ENCODE measurements at places on chromosomes 12 and 14. TPM values are rescaled to one million over a fixed set of nuclear protein-coding genes. Genes with fewer than 3 reads are reported as not detected.

The PTPRO gene
- 2.9 TPM for total RNA-seq

DNA sequence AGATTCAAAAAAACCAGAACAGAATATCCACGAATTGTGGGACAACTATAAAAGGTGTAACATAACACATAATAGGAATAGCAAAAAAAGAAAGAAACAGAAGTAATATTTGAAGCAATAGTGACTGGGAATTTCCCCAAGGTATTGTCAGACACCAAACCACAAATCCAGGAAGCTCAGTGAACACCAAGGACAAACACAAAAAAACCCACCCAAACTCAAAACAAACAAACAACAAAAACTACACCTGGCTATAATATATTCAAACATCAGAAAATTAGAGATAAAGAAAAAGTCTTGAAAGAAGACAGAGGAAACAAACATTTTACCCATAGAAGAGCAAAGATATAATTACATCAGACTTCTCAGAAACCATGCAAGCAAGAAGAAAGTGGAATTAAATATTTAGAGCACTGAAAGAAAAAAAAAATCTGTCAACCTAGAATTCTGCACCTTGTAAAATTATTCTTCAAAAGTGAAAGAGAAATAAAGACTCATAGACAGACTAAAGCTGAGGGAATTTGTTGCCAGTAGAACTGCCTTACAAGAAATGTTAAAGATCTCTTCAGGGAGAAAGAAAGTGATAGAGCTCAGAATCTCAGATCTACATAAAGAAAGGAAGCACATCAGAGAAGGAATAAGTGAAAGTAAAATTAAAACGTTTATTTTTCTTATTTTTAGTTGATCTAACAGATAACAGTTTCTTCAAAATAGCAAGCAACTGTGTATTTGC, 12.1 kb upstream of the HMGA2 start:
- no peak for DNase-seq

The POTEG gene
- total RNA-seq = not detected

The CYP46A1 gene
- total RNA-seq = 6.9 TPM

- DNase-seq = no peak
Measured at GRCh38 chr12:63042646-63043045, 107.7 kb upstream of the PPM1H start.

The DNAJC22 gene
- 1.2 TPM for total RNA-seq

DNA sequence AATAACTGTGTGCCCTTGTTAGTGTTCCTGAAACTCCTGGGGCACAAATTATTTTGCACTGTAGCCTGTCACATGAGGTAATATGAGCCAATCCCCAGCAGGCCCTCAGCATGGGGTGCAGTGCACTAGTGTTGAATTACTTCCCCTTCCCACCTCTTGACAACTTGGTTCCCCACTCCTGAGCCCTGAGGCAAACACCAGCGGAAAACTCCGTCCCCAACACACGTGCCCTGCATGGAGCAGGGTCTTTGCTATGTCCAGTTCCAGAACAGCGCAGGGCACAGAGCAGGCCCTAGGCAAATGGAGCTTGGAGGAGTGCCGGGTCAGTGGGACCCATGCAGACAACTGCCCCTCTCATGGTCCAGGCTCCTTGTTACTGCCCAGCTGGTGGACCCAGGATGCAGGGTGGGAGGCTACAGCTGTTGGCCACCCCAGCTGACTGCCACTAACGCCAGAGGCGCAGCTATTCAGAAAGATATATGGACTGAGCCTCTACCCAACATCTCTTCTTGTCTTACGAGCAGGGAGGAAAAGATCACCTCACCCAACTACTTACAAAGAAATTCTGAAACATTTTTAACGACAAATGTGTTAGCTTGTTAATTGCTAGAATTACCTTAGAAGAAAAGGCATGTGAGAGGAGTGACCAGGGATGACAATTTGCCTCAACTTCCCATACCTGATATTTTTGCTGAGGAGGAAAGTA, 71.6 kb downstream of the NT5DC3 start:
- no peak for DNase-seq

The FOXN4 gene
- not detected for total RNA-seq

The TMEM132D gene
- not detected for total RNA-seq

DNA sequence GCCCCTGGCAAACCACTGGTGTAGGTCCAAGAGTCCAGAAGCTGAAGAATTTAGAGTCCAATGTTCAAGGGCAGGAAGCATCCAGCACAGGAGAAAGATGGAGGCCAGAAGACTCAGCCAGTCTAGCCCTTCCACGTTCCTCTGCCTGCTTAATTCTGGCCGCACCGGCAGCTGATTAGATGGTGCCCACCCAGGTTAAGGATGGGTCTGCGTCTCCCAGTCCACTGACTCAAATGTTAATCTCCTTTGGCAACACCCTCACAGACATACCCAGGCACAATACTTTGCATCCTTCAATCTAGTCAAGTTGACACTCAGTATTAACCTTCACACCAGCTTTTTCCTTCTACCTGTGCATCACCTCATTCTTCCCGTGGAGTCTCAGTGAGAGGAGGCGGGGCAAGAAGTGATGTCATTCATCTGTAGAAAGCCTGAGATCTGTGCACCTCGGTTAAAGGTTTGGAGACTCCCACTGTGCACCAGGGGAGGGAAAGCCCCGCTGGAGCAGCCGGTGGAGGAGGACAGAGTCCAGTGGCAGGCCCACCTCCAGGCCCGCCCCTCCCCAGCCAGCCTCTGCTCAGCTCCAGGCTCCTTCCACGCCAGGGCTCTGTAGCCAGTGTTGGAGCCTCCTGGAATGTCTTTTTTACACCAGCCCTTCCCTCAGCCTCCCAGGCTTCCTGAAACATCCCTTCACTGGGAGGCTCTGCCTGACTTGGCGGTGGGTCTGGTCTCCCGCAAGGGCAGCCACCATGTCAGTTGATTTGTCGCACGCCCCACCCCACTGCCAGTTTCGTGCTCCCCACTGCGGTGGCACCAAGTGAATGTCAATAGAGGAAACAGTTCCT, 80.1 kb upstream of the DYNC1H1 start:
- no peak for DNase-seq

GRCh38 chr12:90460681-90461080, 494.3 kb downstream of the CCER1 start:
- DNase-seq = no peak

DNA sequence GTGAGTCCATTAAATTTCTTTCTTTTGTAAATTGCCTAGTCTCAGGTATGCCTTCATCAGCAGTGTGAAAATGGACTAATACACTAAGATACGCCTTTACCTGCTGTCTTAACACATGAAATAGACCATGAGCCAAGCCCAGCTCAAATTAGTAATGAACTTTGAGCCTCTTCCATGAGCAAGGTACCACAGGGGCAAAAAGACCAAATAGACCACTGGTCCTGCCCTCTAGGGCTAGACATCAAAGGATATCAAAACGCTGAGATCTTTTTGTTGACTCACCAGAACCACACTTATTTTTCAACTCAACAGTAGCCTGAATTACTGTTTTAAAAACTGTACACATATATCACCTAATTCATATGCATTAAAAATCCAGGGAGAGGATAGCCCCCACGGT, 137.5 kb upstream of the NOS1 start:
- no peak for DNase-seq

DNA sequence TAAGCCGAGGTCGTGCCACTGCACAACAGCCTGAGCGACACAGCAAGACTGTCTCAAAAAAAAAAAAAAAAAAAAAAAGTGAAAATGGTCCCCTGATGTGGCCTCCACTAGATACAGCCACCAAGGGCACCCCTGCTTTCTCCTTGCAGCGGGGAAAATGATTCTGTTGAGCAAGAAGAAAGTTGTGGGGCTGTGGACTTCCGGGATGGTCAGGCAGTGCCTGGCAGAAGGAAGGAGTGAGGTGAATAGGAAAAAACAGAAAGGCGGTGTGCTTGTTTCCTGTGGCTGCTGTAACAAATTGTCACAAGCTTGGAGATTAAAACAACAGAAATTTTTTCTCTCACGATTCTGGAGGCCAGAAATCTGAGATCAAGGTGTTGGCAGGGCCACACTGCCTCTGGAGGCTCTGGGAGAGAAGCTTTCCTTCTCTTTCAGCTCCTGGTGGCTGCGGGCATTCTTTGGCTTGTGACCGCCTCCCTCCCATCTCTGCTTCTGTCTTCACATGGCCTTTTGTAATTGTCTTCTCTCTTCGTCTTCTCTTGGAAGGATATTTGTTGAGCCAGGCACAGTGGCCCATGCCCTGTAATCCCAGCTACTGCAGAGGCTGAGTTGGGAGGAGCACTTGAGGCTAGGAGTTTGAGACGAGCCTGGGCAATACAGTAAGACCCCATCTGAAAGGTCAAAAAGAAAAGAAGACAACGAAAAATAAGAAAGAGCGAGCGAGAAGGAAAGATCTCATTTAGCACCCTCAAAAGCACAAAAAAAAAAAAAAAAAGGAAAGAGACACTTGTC, 116.6 kb upstream of the MED13L start:
- no peak for DNase-seq

The PMEL gene
- 0.67 TPM for total RNA-seq

DNA sequence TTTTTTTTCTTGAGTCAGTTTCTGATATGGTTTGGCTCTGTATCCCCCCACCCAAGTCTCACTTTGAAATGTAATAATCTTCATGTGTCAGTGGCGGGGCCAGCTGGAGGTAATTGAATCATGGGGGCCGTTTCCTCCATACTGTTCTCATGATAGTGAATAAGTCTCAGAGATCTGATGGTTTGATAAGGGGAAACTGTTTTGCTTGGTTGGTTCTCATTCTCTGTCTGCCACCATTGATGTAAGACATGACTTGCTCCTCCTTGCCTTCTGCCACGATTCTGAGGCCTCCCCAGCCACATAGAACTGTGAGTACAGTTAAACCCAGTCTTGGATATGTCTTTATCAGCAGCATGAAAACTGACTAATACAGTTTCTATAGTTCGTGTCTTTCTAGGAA, 42.9 kb downstream of the WNK1 start:
- DNase-seq = no peak

DNA sequence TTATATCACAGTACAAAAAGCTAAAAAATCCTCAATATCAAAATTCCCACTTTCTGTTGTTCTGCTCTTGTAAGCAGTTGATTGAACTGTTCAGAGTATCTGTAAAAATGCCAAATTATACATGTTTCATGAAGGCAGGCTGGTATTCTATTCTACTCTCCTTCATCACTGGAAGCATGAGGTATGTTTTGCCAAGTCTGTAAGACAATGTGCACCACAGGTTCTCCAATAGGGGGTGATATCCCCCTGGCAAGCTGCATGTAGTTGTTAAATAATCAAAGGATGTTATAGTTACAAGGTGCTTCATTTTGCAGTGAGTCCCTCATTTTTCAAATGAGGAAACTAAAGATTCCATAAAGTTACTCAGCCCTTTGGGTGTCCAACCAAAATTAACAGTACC, 15.1 kb upstream of the NEK9 start:
- no peak for DNase-seq

The MYO1H gene
- total RNA-seq = 0.16 TPM

The KCNA5 gene
- total RNA-seq = 166 TPM

The KRT74 gene
- 2.9 TPM for total RNA-seq

DNA sequence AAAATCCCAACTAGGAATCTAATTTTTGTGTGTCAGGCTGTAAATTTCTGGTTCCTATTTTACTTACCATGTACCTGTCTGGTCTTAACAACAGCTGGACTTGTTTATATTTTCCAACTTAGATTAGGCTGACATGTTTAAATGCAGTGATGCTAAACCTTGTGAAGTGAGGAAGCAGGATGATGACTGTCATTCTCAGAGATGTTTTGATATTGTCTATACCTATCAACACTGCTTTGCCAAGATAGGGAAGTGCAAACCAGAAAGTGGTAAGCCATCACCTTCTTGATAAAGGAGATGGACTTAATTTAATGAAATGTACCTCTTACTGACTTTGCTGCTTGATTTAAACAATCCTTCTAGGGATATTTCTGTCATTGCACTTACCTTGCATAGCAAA, 2.1 kb downstream of the BICD1 start:
- no peak for DNase-seq

DNA sequence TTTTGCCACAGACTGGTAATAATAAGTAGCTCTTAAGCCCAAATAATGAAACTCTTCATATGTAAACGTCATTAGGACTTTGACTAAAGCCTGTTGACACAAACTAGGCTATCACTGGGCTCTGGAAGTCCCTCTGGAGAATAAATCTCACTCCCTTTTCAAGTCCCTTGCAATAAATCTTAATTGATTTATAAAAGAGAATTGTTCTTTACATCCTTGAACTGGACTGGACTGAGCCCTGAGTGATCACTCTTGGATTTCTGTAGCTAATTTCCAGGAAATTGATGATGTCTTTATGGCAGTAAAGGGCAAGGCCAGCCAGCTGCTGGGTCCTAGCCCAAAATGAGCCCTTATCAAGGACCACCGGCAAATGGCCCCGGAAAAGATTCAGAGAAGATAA, 1162.7 kb downstream of the BCL11B start:
- no peak for DNase-seq

DNA sequence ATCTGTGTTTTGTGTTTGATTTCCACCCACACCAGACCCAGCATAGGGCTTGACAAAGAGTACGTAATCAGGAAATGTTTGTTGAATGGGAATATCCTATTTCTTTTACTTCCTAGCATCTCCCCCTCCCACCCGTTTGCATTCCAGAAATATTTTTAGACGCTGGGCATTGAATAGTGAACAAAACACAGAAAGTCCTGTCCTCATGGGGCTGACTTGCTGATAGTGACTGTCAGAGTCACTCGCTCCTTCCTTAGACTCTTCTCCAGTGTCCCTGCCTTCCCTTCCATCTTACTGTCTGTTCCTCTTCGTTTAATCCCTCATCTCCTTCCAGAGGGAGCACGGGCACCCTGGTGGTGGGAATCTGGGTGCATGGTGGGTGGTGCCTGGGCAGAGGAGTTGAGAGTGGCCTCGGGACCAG, 53.6 kb downstream of the SLC25A47 start:
- DNase-seq = no peak

- no peak for DNase-seq
Measured at GRCh38 chr12:89414851-89415250, 62.5 kb upstream of the DUSP6 start.

DNA sequence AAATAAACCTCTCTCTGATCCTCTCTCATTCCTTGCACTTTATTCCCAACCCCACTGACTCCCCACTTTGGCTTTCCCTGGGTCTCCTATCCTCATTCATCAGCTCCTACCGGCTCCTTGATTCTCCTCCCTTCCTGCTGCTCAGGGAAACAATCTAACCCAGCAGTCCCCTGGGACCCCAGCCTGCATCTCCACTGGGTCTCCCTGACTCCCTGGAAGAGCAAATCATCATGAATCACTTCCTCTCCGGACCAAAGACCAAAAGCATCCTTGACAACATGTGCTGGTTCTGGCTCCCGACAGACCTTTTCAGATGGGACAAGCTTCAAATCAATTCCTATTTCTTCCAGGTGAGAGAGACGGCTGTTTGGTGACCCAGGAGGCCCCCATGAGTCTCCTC, 76.6 kb downstream of the HSPB8 start:
- no peak for DNase-seq

The SPTB gene
- total RNA-seq = 84.4 TPM

DNA sequence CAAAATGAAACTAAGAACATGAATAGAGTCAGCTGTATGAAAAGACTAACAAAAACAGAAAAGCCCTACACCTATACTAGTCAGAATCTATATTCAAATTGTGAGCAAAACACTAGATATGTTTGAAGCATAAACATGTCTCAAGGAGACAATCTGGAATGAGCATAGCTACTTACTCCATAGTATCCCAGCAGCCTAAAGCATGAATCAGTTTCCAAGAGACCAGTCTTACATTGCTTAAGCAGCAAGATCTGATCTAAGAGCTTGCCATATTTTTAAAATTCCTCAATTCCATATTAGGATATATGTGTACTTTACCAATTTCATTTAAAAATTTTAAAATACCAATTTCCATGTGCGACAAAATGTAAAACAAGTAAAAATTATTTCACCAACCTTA, 7.7 kb downstream of the CAPS2 start:
- no peak for DNase-seq
